OCI-M1 (cell line): ENCODE measurements at places on chromosomes 16 and 17.

- no peak for DNase-seq
Observed at GRCh38 chr16:48564544-48565444, 45.2 kb downstream of the N4BP1 start.

- no peak for DNase-seq
Observed at GRCh38 chr16:21275529-21275928, 2.6 kb downstream of the CRYM start.

DNA sequence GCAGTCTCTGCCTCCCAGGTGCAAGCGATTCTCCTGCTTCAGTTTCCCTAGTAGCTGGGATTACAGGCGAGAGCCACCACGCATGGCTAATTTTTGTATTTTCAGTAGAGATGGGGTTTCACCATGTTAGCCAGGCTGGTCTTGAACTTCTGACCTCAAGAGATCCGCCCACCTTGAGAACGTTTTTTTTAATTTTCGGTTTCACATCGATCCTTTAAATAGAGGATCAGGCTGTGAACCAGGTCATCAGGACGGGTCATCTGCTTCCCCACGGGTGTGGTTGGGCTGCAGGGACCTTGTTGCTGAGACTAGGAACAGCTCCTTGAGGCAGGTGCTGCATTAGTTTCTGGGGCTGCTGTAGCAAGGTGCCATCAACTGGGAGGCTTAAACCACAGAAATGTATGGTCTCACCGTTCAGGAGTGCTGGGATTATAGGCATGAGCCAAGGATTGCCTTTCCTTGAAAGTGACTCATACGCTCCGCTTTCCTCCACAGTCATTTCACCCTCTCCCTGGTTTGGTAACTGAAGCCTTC lies 7.9 kb upstream of the NAGPA start:
- no peak for DNase-seq

- no peak for DNase-seq
Observed at GRCh38 chr16:66030036-66030435, 336.5 kb upstream of the CDH5 start.

DNA sequence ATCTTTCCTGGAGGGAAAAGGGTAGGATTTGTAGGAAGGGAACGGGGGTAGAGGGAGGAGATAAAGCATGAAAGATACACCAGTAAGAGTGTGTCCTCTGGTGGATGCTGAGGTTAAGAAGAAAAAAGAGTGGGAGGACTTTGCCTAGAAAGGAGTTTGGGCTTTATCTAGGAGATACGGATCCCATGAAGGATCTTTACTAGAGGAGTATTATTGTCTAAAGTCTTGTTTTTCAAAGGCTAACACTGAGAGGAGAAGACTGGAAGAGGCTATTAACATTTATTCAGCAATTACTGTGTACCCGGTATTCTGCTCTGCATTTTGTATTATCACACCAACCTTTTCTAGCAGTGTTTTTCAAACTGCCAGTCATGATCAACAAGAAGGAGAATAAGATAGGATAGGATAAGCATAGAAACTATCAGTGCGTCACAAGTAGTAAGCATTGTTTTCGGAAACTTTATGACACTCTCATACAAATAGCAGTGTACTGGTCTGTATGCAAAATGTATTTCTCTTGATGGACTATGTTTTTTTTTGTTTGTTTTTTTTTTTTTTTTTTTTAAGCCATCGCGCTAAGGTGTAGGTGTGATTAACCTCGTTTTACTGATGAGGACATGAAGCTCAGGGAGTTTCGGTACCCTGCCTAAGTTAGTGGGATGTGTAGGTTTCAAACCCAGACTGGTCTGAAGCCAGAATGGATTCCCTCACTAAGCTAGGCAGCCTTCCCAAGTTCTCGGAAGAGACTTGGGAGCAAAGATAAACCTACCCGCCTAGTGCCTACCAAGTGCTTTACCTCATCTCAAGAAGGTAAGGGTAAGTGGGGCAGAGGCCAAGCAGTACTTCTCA lies 1.3 kb upstream of the SP2 start:
- peak; percentile 43 for DNase-seq

DNA sequence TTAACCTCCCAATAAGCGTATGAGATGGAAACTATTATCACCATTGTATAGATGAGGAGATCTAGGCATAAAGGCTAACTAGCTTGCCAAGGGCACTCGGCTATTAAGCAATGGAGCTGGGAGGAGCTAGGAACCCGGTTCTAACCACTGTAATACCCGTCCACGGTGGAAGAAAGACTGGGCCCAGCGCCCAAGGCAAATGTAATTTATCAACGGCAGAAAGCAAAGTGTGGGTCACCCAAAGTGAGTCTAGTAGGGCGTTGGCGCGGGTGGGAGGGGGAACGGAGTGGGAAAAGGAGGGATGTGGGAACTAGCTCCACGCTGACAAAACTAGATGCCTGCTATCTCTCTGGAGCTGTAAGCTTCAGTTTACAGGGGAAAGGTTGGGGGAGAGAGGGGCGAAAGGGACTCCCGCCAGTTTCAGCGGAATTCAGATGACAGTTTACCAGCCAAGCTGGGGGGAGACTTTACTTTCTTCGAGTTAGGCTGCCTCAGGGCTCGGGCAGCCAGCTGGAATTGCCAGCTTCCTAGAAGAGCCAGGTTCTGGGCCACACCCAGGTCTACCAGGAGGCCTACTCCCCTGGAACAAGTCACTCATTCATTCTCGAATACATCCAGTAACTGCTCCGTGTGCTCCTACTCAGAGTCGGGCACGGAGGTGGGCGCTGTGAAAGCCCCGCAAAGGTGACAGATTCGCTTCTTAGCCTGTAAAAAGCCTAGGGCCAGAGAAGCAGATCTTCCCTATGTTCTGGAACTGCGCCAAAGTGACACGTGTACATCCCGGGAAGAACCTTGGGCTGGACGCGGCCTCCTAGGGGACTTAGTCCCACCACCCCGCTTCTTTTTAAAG lies 837 bp downstream of the LRRC59 start:
- peak; percentile 53 for DNase-seq

GRCh38 chr17:19958023-19958422 lies 19.6 kb downstream of the AKAP10 start:
- no peak for DNase-seq

GRCh38 chr17:67519801-67520251 lies 142.7 kb downstream of the PITPNC1 start:
- DNase-seq, result no peak
